ENCODE measurements at places on chromosomes 1 and 21. TPM values are rescaled to one million over a fixed set of nuclear protein-coding genes. Genes with fewer than 3 reads are reported as not detected.

FLAD1 gene
- 42.2 TPM for total RNA-seq

FYB2 gene
- total RNA-seq, result not detected

AZIN2 gene
- total RNA-seq, result 0.91 TPM

TLCD4 gene
- total RNA-seq, result 0.51 TPM

OR2T33 gene
- not detected for total RNA-seq

SUSD4 gene
- total RNA-seq, result not detected

PTPRC gene
- not detected for total RNA-seq

CAPN8 gene
- not detected for total RNA-seq

KRTAP12-2 gene
- total RNA-seq, result not detected

GUCA2A gene
- total RNA-seq, result not detected

SPOCD1 gene
- total RNA-seq, result 0.27 TPM
